ENCODE measurements at places on chromosomes 6 and 20.
A peak's percentile ranks its signal among the peaks of the same experiment; 100 is the strongest.

DNA sequence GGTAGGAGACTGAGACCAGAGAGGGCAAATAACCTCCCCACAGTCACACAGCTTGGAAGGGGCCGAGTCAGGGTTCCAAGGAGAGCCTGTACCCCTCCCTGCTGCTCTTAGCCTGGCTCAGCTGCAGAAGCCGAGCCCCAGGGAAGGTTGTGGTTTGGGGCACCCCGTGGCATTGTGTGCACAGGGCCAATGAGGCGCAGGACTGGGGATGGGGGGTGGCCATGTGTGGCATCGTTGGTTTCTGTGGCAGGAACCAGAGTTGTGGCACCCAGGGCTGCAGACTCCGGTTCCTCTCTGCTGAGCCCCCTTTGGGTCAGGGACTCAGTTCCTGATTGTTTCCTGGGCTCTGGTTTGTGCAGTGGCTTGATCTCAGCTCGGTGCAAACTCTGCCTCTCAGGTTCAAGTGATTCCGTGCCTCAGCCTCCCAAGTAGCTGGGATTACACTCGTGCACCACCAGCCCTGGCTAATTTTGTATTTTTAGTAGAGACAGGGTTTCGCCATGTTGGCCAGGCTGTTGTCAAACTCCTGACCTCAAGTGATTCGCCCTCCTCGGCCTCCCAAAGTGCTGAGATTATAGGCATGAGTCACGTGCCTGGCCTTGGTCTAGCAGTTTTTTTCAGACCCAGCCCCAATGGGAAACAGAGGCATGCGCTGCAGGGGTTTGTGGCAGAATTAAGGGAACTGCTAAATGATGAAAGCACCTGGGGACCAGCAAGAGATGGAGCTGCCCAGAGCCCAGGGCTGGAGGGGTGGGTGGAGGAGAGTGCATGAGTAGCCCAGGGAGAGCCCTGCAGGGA, 221.0 kb upstream of the SULF2 start:
- peak; percentile 83 for DNase-seq

DNA sequence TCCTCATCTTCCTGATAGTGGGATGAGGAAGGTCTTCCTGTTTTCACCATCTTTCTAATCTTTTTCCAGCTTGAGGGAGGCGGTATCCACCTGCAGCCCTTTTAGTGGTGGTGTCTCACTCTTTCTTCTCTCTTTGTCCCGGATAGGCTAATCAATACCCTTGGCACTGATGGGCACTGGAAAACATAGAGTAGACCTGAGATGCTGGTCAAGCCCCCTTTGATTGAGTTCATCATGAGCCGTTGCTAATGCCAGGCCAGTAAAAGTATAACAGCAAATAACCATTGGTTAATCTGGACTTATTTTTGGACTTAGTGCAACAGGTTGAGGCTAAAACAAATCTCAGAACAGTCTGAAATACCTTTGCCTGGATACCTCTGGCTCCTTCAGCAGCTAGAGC, 21.8 kb upstream of the PRND start:
- no peak for DNase-seq

GRCh38 chr6:132530293-132530974, 7.6 kb upstream of the TAAR9 start:
- DNase-seq, result peak; percentile 55

GRCh38 chr6:108848116-108848868, at the start of gene ARMC2:
TSS of gene ARMC2 (plus strand) at chr6:108848422. CDS start at chr6:108854268, 5,846 bp downstream.
- peak; percentile 80 for DNase-seq

DNA sequence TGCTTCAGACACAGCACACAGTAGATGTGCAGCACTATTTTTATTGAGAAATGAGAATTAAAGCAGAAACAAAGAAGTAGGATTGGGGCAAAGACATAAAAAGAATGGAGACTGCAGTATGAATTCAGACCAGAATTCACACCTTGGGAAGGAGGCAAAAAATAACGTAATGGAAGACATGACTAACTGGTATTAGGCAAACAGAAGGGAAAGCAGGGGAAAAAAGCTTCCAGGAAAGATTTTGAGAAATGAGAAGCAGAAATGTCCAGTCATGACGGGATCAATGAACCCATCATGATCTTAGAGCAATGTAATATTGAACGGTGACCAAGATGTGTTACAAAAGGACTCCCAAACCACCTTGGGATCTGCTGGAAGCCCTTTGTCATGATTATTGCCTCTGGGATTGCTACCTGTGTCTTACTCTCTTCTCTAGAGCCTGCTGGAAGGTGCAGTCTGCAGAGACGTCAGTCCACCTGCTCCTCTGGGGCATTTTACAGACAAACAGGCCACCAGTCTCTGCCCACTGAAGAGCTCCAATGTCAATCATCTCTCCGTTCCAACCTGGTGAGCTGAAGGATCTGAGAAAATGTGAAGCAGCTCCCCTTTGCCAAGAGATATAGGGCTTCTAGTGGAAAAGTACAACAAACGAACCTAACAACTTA, 8.7 kb downstream of the NUDT3 start:
- DNase-seq, result no peak

GRCh38 chr6:16568128-16568527, 193.1 kb downstream of the ATXN1 start:
- DNase-seq, result no peak

DNA sequence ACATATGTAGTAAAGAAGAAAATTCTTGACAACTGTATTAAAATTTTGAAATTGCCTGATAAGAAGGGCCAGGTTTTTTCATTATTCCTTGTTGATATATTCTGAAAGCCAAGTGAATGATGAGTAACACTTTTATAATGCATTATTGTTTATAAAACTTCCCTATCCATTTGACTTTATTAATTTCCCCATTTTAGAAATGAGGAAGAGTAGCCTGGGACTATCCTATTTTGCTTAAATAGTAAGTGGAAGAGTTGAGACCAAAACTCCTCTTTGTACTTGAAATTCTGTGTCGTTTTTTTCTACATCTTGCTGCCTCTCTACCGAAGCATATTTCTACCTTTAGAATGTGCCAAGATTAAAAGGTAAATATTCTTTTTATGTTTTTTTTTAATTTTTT, 39.7 kb downstream of the TRMT11 start:
- DNase-seq, result no peak

DNA sequence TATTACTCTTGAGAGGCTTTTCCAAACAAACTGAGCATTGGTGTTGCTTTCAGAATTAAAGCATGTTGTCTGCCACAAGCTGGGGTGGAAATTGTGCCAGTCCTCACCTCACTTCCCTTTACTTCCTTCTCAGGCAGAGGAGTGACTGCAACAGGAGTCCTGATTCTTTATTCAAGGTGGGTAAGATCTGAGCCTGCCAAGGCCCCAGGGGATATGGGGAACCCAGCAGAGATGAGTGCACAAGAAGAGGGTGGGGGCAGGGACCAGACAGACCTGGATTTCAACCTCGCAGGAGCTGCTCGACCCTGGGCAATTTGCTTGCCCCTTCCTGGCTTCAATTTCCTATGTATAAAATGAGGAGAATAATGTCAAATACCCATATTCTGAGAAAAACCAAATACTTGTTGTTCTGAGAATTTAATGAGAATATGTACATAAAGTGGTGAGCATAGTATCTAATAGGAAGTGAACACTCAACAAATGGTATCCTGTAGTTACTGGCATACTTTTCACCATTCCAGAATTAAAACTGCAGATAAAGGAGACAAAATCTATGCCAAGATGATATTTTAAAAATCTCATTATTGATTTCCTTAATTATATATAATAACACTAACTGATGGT, 17.8 kb downstream of the MAN1A1 start:
- DNase-seq, result no peak

- DNase-seq, result no peak
Observed at GRCh38 chr20:24164360-24164759, 175.8 kb upstream of the GGTLC1 start.

GRCh38 chr6:138287144-138287955, 69.1 kb upstream of the PBOV1 start:
- DNase-seq, result no peak

- DNase-seq, result peak; percentile 20
Observed at GRCh38 chr6:165049362-165049761, 260.0 kb downstream of the C6orf118 start.

DNA sequence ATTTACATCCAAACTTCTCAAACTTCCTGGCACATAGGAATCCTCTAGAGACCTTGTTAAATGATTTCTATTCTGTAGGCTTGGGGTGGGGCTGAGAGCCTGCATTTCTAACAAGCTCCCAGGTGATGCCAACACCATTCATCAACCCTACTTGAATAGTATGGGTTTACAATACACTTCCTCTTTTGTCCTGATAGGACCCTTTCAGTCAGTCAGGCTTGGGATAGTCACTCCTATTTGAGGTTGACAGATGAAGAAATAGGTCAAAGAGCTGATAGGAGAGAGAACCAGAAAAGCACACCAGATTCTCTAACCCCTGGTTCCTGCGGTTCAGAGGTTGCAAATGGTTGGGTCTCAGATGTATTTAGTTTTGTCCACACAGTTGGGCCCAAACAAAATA, 273.4 kb downstream of the TSHZ2 start:
- DNase-seq, result no peak

- DNase-seq, result peak; percentile 75
Observed at GRCh38 chr6:29628419-29629281, 4.3 kb downstream of the GABBR1 start.

DNA sequence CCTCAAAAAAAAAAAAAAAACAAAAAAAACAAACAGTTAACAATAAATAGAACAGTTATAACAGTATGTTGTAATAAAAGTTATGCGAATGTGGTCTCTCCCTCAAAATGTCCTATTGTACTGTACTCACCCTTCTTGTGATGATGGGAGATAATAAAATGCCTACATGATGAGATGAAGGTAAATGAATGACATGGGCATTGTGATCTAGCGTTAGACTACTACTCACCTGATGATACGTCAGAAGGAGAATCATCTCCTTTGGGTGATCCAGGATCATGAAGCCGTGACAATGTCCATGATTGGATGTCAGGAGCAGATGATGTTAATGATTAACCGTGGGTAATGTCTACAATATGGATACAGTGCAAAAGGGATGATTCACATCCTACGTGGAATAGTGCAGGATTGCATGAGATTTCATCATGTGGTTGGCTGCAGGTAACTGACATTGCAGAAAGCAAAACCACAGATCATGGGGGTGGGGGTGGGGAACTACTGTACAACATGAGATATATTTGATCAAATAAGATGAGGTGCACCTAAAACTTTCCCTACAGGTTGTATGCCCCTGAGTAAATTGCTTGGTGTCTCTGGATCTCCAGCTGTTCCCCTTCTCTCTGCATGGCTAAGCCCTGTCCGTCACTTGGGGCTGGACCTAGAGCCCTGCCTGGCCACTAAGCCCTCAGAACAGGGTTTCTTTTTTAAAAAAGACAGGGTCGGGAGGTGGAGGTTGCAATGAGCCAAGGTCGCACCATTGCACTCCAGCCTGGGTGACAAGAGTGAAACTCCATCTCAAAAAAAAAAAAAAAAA, 6.2 kb upstream of the RBCK1 start:
- DNase-seq, result peak; percentile 88

DNA sequence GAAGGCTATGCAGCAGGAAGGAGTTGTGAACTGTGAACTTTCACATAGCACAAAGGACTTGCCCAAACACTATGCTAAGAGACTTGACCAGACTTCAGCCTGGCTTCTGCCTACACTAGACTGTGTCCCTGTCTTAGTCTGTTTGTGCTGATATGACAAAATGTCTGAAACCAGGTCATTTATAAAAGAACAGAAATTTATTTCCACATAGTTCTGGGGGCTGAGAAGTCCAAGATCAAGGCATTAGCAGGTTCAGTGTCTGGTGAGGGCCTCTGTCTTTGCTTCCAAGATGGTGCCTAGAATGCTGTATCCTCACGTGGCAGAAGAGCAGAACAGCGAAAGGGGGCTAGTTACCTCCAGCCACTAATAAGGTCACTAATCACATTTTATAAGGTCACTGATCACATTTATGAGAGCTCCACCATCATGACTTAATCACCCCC, 16.0 kb upstream of the MCM3 start:
- no peak for DNase-seq

GRCh38 chr6:44315516-44315915, 2.4 kb upstream of the AARS2 start:
- no peak for DNase-seq

DNA sequence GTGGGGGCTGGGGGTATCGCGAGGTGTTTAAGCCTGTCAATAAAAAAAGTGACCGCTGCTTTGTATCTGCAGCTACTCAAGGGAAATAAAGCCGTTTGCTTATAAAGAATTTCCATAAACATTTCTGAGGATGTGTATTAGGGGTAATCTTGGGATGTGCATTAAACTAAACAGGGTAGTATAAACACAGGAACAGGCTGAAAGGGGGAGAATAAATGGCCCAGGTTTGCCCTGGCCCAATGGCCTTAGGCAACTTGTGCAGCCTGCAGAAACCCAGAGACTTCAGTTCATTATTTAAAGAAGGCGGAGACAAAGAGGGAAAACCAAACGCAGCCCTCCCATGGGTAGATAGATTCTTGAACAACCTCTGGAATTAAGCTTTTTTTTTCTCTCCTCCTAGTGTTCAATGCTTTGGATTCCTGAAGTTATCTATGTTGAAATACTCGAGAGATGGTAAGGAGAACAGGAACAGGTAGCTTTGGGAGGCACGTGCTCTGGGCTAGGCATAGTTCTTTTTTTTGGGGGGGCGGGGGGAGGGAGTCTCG, 35.6 kb upstream of the SALL4 start:
- no peak for DNase-seq

DNA sequence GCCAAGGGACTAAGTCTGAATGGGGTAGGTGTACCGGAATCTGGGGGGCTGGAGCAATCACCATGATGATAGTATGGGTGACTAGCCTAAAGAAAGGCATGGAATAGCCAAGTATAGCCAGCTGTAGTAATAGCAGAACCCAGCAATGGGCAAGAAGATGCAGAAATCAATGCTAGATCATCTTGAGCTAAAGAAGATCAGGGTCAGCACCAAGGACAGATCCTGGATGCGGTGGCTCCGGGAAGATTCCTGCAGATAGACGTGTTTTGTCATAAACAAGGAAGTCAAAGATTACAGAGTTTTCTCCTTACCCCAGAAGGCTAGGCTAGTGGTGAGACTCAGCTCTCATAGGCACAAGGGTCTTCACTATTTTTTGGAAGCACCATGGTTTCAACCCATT, 561.6 kb upstream of the CHD6 start:
- no peak for DNase-seq

DNA sequence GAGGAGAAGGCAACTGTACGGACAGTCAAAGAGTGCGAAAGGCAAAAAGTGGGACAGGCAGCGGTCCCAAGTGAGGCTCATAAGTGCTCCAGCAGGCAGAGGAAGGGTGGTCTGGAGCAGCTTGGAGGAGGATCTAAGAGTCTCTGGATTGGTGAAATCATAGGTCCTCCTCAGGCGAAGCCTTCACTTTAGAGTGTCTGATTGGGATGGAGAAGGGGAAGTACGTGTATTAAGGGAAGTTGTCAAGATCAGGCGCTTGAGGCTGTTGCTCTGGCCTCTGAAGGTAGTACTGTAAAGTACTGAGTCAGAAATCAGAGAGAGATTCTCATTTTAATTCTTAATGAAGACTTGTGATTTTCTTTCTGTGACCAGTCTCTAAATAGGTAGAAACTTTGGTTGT, 185.6 kb downstream of the KIF16B start:
- DNase-seq, result no peak

DNA sequence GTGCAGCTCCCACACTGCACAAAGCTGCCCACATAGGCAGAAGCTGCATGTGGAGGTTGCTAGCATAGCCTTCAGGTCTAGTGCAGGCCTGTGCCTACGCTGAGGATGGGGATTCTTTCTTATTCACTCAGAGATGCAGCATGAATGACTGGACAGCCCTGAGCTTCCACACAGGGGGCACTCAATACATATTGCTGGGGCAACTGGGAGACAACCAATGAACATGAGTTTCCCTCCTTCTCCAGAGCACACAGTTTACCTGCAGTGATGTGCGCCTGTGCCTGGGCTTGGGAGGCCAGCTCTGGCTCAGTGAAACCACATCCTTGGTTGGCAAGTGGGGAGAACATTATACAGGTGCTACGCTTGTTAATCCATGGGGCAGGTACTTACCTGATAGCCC, 389.9 kb downstream of the RNGTT start:
- no peak for DNase-seq

- DNase-seq, result no peak
Observed at GRCh38 chr6:87710090-87710489, 8.1 kb upstream of the AKIRIN2 start.
